ENCODE measurements at places on chromosomes 6 and 20. TPM values are rescaled to one million over a fixed set of nuclear protein-coding genes. Genes with fewer than 3 reads are reported as not detected.
A peak's percentile ranks its signal among the peaks of the same experiment; 100 is the strongest.

- no peak for DNase-seq
These were observed 462.1 kb downstream of the TBC1D32 start for GRCh38 chr6:120872262-120872578.

DNA sequence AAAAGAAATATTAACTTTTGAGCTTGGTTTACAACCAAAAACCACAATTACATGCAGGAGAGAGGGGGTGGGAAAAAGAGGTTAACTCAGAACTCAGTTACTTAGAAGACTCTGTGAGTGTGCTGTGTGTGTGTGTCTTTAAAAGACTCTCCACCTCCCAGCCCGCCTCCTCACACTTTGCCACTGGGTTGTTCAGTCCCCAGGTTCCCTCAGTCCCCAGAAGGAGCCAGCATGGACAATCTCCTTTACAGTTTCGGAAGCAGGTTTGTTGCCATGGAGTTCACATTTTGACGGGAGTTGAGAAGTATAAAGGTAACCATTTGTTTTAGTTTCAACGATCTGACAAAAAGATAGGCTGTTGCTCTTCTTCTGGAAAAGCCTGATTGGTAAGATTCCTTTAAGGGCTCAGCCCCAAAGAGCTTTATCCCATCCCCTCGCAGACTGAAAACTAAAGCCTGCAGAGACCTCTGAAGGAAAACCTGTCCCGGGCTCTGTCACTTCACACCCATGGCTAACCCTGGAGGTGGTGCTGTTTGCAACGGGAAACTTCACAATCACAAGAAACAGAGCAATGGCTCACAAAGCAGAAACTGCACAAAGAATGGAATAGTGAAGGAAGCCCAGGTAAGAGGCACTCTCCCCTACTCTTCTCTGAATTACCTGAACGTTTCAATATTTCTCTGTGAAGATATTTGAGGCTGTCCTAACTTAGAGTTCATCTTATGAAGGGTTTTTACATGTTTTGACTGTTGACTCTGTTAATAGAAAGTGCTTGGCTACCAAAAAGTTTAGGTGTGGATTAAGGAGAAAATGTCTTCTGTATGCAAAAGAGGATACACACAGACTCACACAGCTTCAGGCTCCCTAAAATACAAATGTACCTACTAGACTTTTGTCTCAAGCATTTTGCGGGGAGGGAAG lies at the start of gene SPTLC3:
SPTLC3 (plus strand) TSS at position 212 of the 921 bp plus-strand sequence; CDS start at position 508, 296 bp downstream.
- peak; percentile 53 for DNase-seq

DNA sequence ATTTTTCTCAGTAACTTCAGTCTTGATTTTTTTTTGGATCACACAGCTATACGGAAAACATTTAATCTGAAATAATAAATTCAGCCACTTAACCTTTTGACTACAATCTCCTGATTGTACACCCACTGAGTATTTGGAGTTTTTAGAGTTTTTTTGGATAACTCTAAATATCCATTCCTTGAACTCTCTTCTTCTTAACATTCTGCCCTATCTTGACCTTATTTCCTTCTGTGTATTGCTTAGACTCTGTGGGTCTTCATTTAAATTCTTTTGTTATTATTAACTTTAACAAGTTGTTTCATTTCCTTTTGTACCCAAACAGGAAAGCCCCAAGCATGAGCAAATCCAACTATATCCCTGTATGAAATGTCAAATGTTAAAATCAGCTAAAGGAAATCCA lies 170.2 kb upstream of the PTCHD4 start:
- DNase-seq: no peak

CALHM6 gene
- total RNA-seq: 55.3 TPM

PGBD1 gene
- total RNA-seq: 7.8 TPM

- peak; percentile 96 for DNase-seq
These were observed at the start of gene JAG1 for GRCh38 chr20:10673842-10674683. Gene JAG1 (minus strand): TSS chr20:10673999. CDS start chr20:10673530, 469 bp downstream.

- no peak for DNase-seq
These were observed at the start of gene ADAM33 for GRCh38 chr20:3681931-3682781. Gene ADAM33 (minus strand): TSS chr20:3682010. CDS start chr20:3682004, 6 bp downstream.

GRCh38 chr6:4637691-4638433 lies 138.3 kb upstream of the CDYL start:
- no peak for DNase-seq

- DNase-seq: no peak
These were observed 5.4 kb downstream of the OR2H2 start for GRCh38 chr6:29590218-29590808.

- DNase-seq: no peak
These were observed 462.5 kb upstream of the BTBD3 start for GRCh38 chr20:11454966-11455799.

GRCh38 chr6:129623008-129623732 lies 86.8 kb downstream of the ARHGAP18 start:
- DNase-seq: no peak

DNA sequence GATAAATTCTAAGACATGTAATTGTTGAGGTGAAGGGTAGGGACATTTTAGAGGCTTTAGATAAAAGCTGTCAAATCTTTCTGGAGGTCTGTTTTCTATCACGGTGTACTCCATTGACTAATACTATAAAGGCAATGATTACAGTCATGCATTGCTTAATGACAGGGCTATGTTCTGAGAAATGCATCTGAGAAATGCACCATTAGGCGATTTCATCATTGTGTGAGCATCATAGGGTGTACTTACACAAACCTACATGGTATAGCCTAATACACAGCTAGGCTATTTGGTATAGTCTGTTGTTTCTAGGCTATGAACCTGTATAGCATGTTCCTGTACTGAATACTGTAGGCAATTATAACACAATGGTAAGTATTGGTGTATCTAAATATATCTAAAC lies 71.3 kb upstream of the FYN start:
- no peak for DNase-seq

Measured in adrenal gland (tissue), 19 donors.